NCI-H2107 (cell line): ENCODE measurements at places on chromosomes 4 and X.

DNA sequence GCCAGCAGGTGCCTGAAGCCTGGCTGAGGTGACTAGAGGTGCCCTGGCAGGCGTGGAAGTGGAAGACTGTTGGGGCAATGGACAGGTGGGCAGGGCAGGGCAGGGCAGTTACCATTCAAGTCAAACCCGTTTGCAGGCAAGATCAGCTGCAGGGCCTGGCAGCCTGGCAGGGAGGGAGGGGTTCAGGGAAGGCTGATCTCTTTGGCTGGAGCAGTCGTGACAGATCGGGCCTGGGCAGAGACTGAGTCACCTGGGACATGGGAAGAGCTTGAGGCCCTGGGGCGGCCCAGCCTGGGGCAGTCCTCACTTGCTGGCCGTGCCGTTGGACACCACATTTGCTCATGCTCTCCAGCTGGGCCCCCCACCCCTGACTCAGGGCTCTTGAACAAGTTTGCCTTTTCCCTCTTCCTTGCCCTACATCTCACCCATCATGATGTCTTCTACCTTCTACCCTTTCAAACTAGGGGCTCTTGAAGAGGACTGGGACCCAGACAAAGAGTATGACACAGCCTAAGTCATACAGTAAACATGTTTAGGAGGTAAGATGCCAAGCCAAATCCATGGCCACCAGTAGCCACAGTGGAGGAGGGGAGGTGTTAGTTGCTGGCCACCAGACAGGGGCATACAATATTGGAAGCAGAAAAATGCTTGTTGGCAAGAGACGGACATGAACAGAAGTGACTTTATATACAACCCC lies 2.0 kb upstream of the ZNF185 start:
- no peak for DNase-seq

- DNase-seq, result no peak
Measured at GRCh38 chr4:63580796-63581475, 828.3 kb downstream of the TECRL start.

- DNase-seq, result no peak
Measured at GRCh38 chr4:173381610-173382009, 10.9 kb downstream of the SAP30 start.

GRCh38 chr4:138330531-138330930 lies 88.4 kb upstream of the SLC7A11 start:
- DNase-seq, result no peak

DNA sequence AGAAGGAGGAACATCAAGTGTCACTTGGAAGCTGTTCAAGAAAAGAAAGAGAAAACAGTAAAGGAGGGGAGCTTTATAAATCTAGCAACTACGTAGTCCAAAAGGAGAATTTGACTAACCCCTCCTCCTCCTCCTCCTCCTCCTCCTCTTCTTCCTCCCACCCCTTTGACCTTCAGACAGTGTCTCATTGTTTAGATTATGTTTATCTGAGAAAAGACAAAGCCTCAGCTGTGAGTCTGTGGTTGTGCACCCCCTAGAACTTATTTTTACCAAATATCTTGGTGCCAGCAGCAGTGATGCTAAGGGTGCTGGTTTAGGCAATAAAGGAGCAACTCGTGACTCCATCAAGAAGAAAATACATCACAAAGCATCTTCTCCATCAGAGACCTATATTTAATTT lies 68.9 kb upstream of the BMP2K start:
- DNase-seq, result no peak

GRCh38 chr4:10734697-10735096 lies 50.1 kb upstream of the CLNK start:
- DNase-seq, result peak; percentile 3

- DNase-seq, result no peak
Measured at GRCh38 chrX:11445540-11445939, 152.3 kb downstream of the AMELX start.

GRCh38 chrX:136920001-136920400 lies 39.5 kb upstream of the RBMX start:
- no peak for DNase-seq

DNA sequence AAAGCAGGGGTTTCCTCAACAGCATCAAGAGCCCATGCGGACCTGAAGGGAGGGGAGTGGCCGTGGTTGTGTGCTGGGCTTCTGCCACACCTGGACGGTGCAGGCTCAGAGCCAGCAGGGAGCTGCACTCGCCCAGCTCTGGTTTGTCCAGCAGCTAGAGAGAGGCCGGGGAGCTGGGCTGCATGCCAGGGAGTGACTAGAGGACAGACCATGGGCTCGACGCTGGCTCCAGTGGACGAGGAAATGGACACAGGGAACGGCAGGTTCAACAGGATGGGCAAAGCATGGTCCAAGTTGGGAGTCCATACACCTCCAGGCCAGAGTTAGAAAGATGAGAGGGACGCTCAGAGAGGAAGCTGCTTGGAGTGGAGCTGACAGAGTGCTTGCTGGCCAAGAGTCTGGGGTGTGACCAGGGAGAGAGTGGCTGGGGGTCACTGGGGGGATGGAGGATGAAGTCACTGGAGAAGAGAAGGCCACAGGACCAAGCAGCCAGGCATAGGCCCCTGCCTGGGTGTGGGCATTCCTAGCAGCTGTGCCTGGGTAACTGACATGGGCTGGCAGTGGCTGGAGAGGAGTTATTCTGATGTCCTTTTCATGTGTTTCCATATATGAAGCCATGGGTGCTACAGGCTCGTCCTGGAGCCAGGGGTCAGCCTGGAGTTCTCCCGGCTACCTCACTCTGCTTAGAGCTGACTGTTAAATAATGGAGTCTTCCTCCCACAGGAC lies 42.8 kb downstream of the HTT-AS start:
- no peak for DNase-seq
